ENCODE measurements at places on chromosomes 5 and 9.

GRCh38 chr5:598564-598890 lies 13.6 kb upstream of the CEP72 start:
- no peak for DNase-seq

- DNase-seq, result no peak
These were observed 101.6 kb downstream of the SLC25A46 start for GRCh38 chr5:110840347-110840960.

DNA sequence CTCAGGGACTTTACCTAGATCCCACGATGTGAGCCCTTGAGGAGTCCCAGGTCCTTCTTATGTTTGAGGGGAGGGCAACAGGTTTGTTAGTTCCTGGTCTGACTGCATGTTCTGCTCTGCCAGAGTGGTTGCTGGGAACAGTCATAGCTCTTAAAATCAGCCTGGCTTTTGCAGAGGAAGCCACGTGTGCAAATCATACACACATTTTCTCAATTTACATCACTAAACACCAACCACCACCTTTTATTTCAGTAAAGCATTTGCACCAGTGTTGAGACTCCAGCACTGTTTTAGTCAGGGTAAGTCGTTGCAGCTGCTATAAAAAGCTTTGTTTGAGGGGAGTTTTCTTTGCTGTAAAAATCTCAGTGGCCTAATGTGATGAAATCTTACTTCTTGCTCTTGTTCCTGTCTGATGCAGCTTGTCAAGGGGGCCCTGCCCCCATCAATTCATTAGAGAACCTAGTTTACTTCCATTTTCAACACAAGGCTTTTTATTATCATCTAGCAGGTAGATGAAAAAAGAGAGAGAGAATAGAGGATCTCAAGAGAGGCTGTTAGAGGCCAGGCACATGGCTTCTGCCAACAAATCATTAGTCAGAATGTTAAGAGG lies 70.3 kb upstream of the VCAN start:
- DNase-seq, result peak; percentile 4

DNA sequence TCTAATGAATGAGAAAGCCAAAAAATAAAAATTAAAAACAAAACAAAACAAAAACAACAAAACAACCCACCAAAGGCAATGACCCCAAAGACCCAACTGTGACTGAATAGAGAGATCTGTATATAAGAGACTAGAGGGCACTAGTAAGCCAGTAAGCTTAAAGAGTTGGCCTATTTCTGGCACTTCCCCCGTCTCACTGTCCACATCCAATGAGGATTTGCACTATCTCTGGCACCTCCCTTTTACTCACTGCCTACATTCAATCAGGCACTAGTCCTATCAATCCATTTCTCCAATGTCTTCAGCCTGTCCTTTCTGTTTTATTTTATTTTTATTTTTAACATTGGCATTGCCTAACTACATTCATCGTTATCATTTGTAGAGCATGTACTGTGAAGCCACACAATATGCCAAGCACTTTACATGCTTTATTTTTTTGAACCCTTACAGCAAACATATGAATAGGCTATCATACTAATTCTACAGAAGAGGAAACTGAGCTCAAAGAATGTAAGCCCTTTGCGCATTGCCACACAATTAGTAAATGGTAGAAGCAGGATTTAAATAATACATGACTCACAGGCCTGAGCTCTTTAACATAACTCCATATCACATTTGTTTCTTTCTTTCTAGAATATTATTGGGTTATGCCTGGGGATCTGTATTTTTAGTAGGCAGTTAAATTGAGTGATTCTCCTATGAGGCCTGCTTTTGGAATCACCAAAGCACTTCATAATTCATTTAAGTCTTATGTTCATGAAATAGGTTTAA lies 70.0 kb downstream of the C6 start:
- no peak for DNase-seq

GRCh38 chr9:132590318-132591182 lies 8.1 kb downstream of the BARHL1 start:
- no peak for DNase-seq

DNA sequence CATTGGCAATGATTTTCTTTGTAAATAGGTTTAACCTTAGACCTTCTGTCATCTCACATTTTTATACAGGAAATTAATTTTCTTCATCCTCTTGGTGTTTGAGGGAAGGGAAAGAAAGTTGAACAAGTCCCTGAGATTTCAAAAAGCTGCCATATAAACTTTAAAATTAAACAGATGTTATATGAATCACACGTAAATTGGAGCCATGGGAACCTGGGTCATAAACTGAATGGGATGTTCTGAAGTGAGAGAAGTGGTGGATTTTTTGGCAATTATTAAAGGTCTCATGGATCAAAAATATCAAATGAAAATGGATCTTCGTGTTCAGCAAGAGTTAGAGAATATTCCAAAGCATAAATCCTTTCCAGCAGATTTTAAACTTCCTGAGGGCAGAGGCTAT lies 242.2 kb downstream of the DMRT2 start:
- no peak for DNase-seq

GRCh38 chr5:150918613-150919012 lies 13.8 kb upstream of the ZNF300 start:
- peak; percentile 53 for DNase-seq

DNA sequence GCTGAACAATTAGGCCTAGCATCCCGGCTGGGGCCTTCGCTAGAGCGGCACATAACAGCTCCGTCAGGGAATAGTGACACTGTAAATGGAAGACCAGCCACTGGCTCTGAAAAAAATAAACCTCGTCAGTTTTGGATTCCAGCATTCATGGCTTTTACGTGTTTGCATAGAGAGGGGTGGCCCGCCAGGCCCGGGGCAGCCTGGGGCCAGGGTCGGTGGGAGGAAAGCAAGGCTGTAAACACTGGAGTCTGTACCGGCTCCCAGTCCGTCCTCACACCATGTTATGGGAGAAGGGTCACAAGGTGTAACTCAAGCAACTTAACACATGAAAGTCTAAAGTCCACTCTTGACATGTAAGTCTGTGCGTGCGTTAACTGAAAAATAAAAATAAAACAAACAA lies 11.2 kb downstream of the CCNI2 start:
- DNase-seq, result no peak

DNA sequence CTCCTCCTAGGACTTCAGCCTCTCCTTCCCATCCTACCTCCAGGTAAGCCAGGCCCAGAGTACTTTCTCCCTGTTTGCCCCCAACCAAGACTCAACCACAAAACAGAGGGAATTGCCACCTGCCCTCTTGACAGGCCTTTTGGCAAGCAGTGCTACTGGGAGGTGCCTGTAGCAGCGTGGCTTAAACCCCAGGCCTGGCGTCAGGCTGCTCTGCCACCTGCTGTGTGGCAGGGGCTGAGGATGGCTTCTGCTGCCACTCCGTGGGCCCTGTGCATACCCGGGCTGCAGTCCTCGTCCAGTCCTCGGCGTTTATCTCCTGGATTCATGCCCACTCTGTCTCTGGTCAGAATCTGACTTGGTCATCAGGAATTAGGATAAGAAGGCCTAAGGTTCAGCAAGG lies 163.1 kb downstream of the PAX5 start:
- no peak for DNase-seq

DNA sequence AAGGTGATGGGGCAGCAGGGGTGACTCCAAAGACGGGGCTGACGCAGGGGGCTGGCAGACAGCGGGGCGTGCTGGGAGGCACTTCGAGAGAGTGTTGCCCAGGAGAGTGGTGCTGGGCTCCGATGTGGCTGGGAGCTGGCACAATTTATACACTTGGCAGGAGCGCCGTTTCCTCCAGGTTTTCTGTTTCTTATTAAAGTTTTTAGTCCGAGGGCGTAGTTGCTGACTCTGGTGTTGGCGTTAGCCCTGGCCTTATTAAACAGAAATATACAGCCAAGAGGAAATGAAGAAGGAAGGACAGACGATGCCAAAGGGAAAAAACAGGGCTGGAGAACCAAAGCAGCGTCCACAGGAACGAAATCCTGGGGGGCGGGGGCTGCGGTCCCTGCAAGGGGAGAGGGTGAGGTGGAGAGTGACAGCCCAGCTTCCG lies 139.6 kb upstream of the PHYKPL start:
- no peak for DNase-seq

GRCh38 chr5:73564018-73564417 lies 1.4 kb downstream of the ANKRA2 start:
- DNase-seq, result no peak

DNA sequence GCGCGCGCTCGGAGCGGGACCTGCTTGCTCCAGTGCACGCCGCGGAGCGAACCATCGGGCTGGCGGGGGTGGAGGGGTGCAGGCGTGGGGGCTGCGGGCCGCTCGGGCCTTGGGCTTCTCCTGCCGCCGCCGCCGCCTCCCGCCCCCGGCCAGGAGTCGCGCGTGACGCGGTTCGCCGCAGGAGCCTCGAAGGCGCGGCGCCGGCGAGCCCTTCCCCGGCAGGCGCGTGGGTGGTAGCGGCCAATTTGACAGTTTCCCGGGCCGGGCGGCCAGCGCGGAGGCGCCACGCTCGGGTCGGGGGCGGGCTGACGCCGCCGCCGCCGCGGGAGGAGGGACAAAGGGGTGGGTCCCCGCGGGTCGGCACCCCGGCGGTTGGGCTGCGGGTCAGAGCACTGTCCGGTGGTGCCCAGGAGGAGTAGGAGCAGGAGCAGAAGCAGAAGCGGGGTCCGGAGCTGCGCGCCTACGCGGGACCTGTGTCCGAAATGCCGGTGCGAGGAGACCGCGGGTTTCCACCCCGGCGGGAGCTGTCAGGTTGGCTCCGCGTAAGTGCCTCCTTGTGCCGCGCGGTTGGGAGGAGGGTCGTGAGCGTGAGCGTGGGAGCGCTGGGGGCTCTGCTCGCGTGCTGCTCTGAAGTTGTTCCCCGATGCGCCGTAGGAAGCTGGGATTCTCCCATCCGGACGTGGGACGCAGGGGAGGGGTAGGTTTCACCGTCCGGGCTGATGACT lies at the start of gene TJP2:
Gene TJP2 (plus strand): TSS at position 387 of the 725 bp plus-strand sequence. CDS start 96 bp downstream, at position 483.
- DNase-seq, result peak; percentile 53

GRCh38 chr5:100418231-100418630 lies 116.9 kb upstream of the FAM174A start:
- DNase-seq, result no peak

- peak; percentile 77 for DNase-seq
These were observed 28.3 kb upstream of the NIPAL4 start for GRCh38 chr5:157431544-157432200.

DNA sequence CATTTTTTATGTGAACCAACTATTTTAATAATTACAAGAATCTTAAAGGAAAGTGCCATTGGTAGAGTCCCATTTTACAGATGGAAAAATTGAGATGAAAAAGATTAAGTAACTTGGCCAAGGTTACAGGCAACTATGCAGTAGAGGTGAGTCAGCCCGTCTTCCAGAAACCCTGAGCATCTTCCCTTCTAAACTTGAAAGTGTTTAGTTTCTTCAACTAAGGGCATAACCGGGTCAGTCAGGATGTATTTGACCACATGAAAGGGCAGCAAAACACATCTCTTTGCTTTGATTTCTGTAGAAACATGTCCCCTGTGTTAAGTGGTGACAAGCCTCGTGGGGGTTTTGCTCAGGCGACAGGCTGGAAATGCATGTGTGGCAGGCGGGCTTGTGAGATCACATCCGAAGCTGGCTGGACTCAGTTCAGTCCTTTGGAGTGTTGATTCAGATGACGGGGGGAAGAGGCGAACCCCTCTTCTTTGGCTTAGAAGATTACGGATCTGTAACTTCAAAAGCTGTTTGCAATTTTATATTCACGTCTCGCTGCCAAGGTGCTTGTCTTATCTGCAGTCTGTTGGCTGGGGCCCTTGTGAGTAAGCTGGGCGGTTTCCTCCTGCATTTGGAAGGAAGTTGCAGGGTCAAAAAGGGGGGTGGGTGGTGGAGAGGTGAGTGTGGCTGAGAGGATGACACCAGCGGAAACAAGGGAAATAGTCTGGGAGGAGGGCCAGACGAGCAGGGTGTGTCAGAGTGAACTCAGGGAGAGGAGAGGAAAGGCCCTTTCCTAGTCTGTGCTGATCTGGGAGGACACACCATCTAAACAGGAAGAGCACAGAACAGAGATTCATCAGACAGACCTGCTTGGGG lies 78.9 kb upstream of the RPS23 start:
- DNase-seq, result peak; percentile 92

- DNase-seq, result no peak
These were observed 5.7 kb downstream of the BARHL1 start for GRCh38 chr9:132588098-132588497.

DNA sequence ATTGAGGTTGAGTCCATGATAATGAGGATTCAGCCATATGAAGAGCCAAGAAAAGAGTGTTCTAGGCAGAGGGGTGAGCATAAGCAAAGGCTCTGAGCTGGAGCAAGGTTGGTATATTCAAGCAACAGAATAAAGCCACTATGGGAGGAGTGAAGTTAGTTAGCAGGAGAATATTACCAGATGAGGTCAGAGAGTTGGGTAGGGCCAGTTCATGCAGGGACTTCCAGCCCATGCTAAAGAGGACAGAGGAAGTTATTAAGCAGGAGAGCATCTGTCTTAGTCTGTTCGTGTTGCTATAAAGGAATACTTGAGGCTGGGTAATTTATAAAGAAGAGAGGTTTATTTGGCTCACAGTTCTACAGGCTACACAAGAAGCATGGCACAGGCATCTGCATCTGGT lies 57.1 kb upstream of the ATG10 start:
- DNase-seq, result no peak

- DNase-seq, result no peak
These were observed 1.1 kb downstream of the GNPDA1 start for GRCh38 chr5:142011572-142012185.

- DNase-seq, result no peak
These were observed 23.4 kb upstream of the CAMK4 start for GRCh38 chr5:111200828-111201227.

Data from fibroblast of skin of abdomen (primary cell).